ENCODE measurements at places on chromosomes 2 and 18.

- no peak for DNase-seq
Observed at GRCh38 chr18:31497836-31498573, at the start of gene DSG2. Gene DSG2 (plus strand): TSS chr18:31498177. CDS start chr18:31498252, 75 bp downstream.

DNA sequence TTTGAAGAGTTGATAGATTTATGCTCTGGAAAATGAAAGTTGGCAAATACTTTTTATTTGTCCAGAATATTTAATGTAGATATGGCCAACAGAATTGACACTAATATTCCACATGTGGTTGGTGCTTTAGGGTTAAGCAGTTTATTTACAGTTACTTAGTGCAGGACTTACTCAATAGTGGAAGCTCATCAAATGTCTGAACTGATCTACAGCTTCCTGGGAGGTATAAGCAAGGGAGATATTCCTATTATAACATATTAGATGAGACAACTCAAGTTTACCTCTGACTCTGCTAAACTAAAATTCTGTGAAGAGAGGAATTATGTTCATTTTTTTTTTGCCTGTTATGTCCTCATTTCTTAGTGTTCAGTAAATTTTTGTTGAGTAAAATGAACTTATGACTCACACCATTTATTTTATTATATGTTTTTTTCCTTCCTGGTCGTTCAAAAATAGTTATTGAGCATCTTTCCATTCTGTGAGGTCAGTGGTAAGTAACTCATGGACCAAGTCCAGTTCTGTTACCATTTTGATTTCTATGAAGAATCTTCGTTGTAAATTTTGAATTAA, 13.6 kb downstream of the ABI2 start:
- DNase-seq = no peak

DNA sequence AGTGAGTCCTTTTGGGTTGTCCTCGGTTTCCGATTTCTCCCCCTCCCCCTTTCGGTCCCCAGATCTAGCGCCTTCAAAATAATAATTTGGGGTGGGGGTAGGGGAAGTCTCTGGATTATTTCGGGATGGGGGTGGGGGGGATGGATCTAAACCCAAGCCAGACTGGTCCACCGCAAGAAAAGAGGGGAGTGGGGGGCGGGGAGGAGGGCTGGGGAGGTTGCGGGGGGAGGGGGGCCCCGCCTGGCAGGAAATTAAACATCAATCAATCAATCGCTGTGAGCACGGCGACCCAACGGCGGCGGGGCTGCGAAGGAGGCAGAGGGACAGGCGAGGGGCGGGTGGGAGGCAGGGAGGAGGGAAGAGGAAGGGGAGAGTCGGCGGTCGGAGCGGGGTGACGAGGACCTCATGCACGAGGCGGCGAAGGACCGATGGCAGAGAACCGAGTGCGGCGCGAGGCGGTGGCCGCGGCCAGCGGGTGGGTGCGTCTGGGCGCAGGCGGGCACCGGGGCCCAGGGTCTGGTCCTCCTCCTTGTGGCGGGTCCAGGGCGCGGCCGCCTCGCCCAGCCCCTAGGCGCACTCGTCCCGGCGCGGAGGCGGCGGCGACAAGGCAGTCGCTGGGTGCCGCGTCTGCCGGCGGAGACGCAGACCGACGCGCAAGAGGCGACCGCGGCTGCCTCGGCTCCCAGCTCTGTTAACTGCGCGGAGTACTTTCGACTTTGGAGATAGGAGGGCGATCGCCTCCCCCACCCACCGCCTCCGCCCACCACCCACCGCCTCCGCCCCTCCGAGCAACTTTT, 468 bp upstream of the SATB2 start:
- no peak for DNase-seq

DNA sequence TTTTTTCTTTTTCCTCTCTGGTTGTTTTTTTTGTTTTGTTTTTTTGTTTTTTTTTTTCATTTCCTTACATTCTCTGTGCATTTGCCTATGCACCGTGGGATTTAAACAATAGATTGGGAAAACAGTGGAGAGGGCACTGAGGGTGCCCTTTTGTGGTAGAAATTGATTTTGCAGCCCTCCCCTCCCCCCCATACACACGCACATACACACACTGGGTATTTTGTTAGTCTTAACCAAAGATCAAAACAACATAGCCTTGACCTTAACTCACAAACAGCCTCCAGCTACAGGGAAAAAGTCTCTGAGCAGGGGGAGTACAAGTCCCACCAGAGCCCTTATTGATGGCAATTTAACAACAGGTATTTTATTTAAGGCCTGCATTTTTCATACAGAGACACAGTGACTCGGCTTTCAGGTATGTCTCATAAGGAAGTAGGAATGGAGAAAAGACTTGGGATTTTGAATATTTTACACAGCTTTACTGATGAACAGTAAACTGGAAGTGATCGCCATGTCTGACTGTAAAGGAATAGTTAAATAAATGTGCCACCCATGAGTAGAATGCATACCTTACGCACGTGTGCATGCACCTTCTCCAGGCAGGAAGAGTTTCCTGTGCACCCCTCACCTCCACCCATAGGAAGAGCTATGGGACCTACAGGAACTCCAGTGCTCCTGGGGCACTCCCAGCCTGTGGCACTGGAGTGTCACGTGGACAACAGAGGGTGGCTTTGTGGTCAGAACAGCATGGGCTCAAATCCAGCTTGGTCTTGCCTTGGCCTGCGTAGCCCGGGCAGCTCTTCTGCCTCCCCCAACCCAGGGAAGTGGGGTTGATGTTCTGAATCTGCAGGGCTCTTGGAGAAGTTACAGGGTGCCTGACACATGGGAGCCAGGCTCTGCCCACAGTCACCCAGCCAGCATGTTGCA, 266.4 kb downstream of the ANAPC1 start:
- no peak for DNase-seq

DNA sequence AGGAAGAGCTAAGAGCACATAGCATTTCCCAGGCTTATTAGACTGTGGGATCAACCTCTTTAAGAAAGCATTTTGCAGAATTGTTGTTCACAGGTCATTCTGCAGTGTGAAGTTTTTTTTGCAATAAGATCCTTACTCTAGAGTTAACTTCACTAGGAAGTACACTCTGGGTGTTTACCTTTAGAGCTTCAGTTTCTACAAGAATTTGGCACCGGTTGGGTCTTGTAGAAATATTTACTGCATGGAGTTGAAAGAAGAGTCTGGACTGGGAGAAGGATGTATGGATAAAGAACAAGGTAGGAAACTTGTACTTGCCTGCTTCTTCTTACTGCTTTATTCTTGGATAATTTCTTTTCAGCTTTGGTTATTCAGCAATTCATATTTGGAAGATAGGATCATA, 944.9 kb upstream of the GYPC start:
- DNase-seq = no peak

DNA sequence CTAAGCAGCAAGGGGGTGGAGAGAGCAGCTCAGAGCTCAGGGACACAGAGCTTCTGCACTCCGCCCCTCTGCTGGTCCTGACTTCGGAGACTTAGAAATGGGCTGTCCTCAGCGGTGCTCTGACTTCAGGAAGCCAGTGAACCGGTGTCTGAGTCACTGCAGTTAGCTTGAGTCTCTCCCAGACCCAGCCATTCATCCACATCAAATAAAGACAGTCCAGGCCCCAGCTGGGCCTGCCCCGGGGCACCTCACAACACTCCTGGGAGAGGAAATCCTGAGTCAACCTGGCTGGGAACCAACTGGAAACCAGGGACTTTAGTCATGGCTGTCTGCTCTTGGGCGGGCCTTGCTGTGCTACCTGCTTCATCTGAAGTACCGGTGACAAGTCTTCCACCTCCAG, 5.4 kb upstream of the ITGB6 start:
- no peak for DNase-seq

GRCh38 chr2:70673041-70673647, 94.9 kb downstream of the ADD2 start:
- no peak for DNase-seq

DNA sequence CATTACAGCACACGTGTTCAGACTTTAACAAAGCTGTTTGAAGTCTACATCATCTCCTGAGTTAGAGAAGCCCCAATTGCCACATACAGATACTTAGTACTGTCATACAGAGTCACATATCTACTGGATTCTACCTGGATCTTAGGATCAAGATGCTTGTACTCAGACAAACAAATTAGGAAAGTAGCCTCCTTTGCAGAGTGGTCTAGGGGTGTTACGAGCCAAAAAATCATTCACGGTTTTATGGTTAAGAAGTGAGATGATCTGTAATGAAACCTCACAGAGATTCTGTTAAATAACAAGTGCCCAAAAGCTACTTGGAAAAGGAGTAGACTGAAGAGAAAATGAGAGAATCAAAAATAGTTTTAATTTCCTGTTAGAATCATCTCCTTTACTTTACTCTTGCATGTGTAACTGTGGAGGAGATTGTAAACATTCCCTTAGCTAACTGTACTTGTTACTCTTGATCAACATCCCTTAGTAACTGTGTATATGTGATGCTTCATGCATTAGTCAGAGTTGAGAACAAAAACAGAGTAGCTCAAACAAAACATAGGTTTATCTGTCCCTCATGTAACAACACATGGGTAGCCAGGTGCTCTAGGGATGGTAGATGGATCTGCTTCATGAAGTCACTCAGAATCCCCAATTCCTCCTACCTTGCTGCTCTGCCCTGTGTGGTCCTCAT, 16.4 kb upstream of the IL1RL1 start:
- DNase-seq = no peak

- DNase-seq = no peak
Observed at GRCh38 chr2:68710756-68711155, 23.9 kb upstream of the ARHGAP25 start.

GRCh38 chr2:100235581-100235980, 86.7 kb downstream of the LONRF2 start:
- no peak for DNase-seq

DNA sequence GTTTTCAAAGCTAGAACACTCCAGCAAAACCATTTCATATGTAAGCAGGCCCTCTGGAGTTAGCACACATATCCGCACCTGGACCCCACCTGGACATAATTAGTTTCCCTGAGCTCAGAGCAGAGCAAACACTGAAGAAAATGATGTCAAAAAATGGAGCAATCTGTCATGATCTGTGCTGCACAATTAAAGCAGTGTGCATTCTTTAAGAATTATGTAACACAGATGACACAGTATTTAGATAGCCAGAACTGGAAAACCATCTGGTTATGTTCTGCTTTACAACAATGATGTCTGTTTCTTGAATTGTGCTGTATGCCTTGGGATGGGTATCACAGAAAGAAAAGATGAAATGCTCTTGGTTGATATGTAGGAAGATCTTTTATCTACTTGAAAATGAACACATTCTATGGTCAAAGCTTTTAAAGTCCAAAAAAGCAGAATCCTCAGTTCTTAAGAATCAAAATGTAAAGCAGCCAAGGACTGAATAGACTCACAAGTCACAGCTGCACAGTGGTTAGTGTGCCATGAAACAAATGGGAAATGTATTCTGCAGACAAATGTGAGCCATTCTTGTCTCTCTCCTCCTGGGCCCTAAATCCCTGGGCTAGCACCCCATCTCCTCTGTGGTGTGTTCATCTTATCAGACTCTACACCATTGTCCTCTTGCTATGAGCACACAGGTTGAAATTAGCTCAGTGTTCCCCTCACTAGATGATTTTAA, 36.8 kb downstream of the HRH4 start:
- no peak for DNase-seq

DNA sequence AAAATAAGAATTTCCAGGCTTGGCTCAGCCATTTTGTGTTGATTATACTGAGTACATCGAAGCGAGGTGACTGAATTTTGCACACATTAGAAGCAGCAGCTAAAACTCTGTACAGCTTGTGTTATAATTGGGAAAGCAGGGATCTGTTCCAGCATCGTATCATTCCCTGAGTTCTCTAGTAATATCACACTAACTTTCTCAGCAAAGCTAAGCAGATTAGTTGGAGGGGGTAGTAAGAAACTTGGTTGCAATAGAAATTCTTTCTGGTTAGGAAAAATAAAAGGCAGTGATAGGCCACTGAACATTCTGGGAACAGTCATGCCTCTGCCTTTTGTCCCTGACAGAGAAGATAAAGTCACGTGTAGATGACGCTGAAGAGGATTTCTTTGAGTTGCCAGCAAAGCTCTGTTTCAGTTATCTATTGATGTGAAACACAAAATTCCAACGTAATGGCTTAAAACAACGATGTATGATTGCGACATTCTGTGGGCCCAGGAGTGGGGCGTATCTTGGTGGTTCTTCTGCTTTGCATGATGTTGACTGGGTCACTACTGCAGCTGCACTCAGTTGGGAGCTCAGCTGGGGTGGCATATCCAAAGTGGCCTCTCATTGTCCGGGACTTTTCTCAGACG, 202.1 kb upstream of the MEX3C start:
- no peak for DNase-seq

DNA sequence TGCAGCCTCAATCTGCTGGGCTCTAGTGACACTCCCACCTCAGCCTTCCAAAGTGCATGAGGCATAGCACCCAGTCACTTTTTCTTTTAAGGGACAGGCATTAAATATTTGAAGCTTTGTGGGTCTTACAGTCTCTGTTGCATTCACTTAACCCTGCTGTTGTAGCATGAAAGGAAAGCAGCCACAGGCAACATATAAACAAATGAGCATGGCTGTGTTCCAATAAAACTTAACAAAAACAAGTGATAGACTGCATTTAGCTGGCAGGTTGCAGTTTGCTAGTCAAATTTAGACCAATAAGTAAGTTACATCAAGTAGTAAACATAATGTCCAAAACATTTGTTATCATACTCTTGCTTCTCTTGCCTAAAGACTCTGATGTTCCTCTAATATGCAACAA, 297.3 kb upstream of the MMADHC start:
- no peak for DNase-seq

GRCh38 chr18:58845928-58846724, 18.6 kb upstream of the ZNF532 start:
- no peak for DNase-seq

DNA sequence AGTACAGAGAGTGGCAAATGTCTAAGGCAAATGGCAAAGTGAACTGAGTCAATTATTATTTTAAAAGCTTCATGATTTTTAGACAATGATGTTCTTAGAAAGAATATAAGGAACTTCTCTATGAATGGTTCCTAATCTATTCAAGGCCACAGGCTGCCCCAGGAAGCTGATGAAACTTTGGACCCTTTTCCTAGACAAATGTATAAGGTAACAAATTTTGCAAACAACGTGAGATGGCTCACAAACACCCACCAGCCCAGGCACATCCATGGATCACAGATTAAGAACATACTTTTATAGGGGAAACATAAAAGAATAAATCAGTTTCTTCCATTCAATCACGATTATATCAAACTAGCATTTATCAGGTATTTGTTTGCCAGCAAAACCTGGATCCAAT, 659.0 kb downstream of the IRS1 start:
- DNase-seq = no peak

DNA sequence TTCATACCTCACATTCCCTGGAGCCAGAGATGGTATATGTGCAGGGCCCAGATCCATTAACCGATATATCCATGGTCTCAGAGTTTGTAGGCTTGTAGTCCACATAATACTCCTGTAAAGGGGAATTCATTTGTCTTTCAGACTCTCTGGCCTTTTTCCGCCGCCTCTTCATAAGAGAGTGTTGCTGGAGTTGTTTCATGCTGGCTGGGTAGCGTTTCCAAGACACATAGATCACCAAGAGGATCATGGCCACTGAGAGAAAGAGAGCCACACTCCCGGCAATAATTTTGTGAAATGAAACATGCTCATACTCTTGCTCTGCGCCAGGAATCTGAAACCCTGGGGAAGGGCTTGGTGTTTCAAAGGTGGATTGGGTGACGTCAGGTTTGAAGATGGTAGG, 3.9 kb downstream of the LRRTM4 start:
- DNase-seq = no peak
